ENCODE measurements at places on chromosomes 6 and 20.

DNA sequence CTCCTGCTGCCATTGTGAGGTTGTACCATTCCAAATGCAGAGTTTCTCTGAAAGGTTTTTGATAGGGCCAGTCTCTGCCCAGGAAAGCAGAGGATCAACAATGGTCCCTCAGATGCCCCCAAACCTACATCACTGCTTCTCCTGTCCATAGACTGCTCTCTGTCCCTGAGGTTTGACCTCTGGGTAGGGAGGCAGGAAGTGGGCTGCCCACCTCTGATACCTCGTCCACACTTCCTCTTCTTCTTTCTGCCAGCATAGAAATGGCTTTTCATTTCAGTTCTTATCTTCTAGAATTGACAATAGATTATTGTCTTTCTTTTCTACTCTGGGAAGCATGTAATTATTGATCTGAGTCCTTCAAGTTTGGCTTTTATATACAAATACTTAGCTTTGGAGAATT, 170.6 kb downstream of the TRMT11 start:
- no peak for DNase-seq

DNA sequence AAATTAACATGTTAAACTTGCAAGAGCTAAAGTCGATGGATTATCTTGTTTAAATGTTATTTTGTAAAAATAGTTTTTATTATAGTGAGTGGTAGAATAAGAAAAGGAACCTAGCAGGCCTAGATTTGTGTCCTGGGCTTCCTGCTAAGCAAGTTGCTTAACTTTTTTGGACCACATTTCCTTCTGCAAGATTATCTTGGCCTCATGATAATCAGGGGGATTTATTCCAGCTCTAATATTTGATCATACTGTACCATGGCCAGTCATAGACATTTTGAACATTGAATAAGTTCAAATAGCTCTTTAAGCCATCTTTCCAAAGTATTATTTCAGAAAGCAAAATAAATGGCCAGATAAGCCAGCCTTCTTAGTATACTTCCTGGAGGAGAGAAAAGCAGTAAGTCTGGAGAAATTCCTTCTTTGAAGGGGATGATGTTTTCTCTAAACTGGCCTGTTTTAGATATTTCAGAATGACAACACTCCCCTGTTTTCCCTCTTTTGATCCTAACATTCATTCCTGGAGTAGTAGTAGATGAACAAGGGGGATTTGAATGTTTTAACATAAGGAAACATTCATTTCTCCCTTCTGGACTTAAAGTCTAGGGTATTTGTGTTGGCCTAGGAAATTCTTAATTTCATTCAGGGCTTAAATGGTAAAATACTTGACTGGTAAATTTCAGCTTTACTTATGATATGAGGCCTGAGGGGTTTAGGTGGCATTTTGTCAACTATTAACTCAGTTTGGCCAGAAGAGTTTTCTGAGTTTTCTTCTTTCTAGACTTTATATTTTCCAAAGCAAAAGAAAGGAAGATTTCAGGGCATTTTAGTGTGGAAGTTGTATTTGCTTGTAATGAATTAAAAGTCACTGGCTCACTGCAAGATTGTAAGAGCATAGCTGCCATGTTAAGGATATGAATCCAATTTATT, 108.8 kb upstream of the SCGN start:
- DNase-seq = no peak

- peak; percentile 60 for DNase-seq
These were observed 97.2 kb upstream of the MAP7 start for GRCh38 chr6:136647363-136647852.

DNA sequence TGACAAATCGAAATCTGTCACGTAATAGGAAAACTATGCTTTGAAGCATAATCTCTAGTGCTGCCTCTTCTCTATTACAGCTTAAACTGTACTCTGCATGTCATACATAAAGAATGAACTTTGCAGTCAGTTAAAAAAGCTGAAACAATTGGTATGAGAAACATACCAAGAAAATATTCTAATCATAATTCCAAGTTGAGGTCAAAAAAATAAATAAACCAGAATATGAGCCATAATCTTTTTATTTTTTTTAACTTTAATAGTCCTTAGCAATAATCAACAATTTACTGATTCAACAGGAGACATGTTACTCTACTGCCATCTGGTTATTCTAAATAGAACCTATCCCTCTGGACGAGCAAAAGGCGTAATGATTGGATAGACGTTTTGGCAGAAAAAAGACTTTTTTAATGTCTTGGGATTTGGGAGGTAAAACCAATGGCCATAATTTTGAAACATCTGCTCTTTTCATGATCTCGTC, 224.4 kb upstream of the FLRT3 start:
- no peak for DNase-seq

GRCh38 chr6:132812756-132813172, 1.6 kb upstream of the RPS12 start:
- DNase-seq = no peak

DNA sequence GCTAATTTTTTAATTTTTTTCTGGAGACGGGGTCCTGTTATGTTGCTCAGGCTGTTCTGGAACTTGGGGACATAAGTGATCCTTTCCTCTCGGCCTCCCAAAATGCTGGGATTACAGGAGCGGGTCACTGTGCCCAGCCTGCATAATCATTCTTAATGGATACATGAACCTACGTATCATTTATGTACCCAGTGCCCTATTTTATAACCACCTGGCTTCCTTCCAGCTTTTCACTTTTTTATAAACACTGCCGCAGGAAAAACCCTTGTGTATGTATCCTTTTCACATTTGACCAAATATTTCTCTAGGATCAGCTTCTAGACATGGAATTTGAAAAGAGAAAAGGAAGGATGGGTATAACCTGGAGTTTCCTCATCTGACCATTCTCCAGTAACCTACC, 85.6 kb upstream of the RIN2 start:
- DNase-seq = no peak

- DNase-seq = no peak
These were observed 98.0 kb downstream of the KIF16B start for GRCh38 chr20:16475225-16475624.

DNA sequence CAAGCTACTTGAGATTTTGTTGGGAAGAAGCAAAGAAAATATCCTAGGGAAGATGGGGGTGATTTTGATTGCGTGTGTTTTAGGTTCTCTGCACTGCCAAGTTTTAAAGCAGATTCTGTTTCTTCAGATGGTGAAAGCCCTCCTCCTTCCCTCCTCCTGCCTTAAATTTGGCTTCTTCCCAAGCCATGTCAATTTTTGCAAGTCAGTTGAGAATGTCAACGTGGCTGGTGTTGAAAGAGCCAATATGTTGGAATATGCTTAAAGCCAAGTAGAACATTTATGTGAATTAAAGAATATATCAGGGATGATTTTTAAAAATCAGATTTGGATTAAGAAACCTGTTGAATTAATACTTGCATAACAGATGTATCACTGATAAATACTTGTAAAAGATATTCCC, 270.8 kb downstream of the ARID1B start:
- DNase-seq = no peak

DNA sequence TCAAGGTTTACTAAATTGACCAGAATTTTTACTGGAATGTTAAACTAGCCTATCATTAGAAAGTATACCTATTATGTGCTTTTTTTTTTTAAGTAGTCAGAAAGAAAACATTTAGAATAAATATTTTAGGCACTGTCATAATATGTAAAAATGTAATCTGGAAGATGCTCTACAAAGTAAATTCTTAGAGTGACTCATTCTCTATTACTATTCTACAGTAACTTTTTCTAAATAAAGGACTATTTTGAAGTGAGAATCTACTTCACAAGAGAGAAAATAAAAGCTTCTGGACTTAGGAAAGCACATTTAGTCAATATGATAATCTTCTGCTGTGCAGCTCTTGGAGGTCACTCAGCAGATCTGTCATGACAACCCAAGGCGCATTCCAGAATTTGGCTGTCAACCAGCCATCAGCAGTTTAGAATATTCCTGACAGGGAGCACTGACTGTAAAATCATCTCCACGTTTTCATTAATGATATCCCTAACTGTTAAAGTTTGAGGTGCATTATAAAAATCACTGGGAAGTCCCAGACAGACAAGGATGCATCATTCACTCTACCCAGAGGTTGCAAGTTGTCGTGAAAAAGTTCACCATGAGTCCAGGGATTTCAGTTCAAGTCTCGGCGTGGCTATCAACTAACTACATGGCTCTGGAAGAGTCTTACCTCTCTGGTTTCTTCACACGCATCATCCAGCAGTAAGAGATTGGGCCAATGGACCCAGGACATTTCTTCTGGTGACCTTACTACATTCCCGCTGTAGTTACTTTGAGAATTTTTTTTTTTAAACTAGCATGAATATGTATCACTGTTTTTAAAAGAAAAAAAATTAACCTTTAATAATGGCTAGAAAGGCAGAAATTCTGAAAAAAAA, 374.9 kb downstream of the GJA1 start:
- no peak for DNase-seq

All from activated CD4-positive, alpha-beta T cell treated with anti-CD3 and anti-CD28 coated beads for 4 hours (primary cell).